ENCODE measurements at places on chromosomes 2 and 18.

GRCh38 chr2:135762022-135762421 lies 20.4 kb downstream of the UBXN4 start:
- no peak for DNase-seq

DNA sequence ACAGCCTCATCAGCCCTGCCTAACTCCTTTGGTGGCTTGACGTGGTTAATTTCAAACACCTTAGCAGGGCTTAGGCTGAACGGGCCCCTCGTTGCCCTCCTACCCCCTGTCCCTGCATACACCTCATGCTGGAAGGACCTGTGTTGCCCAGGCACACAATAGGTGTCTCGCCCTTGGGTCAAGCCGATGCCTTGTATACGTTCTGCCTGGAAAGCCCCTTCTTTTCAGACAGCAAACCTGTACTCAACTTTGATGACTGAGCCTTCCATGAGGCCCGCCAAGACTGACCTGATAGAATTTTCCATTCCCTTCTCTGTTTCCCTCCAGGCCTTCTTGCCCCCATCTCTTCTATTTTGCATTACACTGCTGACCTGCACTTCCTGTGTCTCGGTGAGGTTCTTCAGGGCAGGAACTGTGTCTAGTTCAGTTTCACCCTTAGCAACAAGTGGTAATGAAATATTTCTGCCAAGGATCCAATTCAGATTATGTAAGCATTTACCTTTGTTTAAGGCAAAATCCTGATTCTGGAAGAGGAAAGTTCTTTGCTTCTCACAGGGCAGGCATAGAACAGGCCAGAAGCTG lies 7.9 kb downstream of the GREB1 start:
- no peak for DNase-seq

DNA sequence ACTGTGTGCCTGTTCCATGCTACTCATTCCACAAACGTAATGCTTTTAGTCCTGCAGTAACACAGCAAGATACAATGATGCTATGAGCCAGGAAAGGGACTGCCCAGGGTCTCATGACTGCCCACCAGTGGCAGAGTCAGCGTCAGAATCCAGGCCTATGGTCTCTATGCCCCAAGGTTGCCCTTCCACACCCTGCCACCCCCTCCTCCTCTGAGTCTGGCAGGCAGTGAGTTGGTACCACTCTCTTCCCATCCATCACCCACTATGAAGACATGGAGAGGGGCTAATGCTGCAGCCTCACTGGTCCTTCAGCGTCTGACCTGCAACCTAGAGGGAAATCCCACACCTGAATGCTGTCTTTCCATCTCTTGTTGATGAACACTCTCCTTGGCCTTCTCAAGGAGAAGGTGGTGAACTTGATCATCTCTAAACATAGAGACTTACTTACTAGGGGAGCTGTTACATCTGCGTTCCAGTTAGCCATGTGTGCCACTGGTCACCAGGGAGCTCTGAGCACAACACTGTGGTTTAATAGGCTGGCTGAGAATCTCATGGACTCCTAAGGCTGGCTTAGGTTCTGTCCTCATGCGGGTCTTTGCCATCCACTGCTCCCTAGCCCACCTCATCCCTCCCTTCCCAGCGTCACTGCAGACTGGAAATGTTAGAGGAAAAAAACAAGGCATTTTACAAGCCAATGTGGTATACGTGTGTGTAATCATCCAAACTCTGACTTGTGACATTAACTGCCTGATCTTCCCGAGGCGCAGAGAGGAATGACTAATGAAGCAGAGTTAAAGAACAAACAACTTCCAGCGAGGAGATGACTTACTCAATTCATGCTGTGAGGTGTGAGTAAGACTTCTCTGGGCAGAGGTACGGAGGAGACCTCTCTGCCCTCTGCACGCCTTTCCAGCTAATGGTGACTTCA lies 28.8 kb downstream of the STEAP3 start:
- no peak for DNase-seq

- no peak for DNase-seq
Observed at GRCh38 chr18:40935423-40935822, 1019.6 kb upstream of the PIK3C3 start.

DNA sequence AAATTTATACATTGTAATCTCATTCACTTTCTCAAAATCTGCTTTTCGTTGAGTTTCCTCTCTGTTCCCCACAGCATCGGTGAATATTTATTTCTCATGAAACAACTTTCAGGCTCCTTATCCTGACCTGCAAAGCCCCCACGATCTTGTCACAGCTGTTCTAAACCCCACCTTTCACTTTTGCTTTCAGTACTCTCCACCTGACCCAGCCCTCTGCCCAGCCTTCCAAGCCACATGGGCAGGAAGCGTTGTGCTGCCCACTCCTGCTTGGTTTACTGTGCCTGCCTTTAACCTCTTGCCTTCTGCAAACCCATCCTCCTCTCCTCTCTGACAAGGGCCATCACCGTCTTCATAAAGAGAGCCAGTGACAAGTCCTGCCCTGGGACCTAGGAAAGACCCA lies 262.5 kb downstream of the GALR1 start:
- DNase-seq: no peak

DNA sequence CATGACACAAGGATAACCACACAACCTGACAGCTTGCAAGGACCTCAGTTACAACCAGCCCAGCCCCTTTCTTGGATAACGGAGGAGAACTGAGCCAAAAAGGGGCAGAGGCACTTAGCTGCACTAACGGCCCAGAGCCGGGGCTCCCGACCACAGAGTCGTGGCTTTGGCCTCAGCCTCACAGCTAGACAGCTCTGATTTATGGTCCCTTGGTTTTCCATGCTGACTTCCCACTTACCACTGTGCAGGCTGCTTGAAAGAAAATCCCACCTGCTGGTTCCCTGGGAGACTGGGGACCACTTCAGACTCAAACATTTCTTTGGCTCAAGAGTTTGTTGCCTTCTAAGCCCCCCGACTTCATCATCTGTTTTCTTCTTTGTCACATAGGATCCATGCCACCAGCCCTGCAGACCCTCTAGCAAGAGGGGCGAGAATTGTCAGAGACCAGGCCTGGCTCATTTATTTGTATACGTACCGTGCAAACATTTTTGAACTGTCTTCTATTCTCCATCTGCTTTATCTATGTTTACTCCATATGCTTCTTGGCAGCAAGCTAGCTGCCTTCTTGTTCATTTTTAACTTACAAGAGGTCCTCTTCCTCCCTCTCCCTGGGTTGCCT lies 352.6 kb upstream of the MYT1L start:
- no peak for DNase-seq

DNA sequence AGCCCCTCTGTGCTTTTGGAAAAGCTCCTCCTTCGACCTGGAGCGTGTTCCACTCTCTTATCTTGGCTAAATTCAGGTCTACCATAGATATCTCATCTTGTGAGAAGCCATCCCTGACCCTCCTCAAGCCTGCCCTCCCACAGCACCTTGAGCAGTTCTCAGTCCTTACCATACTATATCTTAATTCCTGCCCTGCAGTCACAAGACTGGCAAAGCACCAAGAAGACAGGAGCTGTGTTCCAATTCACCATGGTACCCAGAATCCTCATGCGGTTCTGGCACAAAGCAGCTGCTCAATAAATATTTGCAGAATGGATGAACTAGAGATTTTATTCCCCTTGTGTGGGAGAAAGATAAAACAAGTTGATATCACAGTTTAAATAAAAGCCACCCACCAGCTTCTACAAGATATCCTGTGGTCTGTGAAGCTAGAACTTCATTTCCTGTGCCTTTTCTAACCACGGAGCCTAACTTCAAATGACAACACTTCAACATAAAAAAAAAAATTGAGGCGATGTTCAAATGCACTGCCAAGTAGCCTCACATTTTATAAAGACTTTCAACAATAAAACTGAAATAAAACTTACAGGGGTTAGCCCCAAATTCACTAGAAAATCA lies 19.5 kb downstream of the MARCHF4 start:
- DNase-seq: no peak

GRCh38 chr2:232448304-232448690 lies 7.7 kb upstream of the ALPI start:
- DNase-seq: peak; percentile 56

DNA sequence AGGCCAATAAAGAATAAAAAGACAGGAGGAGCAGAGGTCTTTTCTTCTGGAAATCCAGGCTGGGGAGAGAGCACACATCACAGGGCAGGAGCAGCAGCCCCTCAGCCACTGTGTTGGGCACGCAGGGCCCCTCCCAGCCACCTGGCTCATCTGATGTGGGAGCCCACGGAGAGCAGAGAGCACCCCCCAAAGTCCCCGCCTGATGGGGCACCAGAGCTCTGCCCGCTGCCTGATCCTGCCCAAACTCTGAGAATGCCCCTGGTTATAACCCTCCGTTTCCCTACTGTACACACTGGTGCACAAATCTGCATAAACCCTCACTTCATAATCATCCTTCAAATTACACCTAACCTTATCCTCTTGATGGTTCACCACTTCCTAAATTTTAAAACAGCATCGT lies 111.3 kb downstream of the HDAC4 start:
- no peak for DNase-seq

GRCh38 chr18:33720133-33720532 lies 142.1 kb downstream of the ASXL3 start:
- DNase-seq: no peak

- DNase-seq: no peak
Observed at GRCh38 chr2:83079007-83079406, 1380.1 kb downstream of the SUCLG1 start.

GRCh38 chr2:110097506-110098220 lies 18.0 kb downstream of the MALL start:
- no peak for DNase-seq

GRCh38 chr2:224085246-224085645 lies 46.2 kb upstream of the SERPINE2 start:
- DNase-seq: no peak

DNA sequence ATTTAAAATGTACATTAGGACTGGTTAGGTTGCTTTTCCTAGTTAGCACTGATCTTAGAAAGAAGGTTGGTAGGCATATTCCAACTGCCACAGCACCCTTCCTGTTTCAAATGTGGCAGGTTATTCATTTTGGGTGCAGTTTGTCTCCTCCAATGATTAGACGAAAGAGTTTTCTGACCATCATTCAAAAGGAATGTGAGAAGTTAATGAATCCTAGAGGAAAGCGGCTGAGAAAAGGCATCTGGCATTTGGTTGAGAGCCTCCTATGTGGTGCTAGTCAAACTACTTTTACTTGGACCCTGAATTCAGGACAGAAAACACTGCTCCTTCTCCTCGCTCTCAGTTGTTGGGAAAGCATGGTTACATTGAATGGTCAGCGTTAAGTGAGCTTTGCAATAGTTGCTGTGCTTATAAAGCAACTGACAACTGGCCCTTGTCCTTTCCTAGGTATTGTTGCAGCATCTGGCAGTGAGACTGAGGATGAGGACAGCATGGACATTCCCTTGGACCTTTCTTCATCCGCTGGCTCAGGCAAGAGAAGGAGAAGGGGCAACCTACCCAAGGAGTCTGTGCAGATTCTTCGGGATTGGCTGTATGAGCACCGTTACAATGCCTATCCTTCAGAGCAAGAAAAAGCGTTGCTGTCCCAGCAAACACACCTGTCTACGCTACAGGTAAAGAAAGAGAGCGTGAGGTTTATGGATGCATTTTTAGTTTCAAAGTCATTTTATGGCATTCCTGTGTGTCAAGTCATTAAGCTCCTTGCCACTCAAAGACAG lies 6.1 kb downstream of the TGIF1 start:
- no peak for DNase-seq

DNA sequence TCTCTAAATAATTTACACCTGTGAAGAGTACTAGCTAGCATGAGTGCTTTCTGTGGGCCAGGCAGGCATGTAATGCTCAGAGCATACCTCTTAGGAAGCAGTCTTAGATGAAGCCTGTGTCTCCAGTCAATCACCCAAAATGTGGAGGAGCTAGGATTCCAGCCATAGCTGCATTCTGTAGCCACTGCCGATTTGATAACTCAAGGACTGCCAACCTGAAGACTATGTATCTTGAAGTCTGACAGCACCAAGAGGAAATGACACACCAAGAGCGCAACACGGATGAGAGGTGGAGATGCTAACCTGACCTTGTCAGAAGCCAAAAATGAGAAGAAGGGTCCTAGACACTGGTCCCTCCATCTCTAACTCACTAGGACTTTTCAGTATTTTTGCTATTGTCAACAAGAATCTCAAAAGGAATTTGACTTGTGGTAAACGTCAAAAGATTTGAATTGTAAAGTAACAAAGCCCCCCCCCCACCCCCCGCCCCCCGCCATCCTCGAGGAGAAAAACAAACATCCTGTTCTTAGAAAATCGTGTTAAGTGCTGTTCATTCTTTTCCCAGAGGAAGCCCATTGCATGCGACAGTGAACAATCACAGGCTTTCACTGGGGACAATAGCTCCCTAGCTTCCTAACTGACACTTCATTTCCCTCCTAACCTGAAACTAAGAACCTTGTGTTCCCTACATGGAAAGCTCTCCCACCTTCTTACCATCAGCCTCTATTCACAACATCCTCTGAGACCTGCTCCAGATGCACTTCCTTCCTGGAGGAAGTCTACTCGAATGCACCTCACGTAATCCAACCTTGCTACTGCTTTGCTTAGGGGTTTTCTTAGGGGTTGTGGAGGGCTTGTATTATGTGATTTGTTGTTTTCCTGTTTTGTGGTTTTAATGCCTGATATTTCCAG lies 14.7 kb downstream of the CDC42EP3 start:
- DNase-seq: no peak

- no peak for DNase-seq
Observed at GRCh38 chr18:41753826-41754225, 201.2 kb upstream of the PIK3C3 start.

- DNase-seq: no peak
Observed at GRCh38 chr2:200131307-200131706, 175.2 kb upstream of the SPATS2L start.

GRCh38 chr2:203021991-203022390 lies 7.3 kb downstream of the NBEAL1 start:
- no peak for DNase-seq

GRCh38 chr2:31161637-31162036 lies 23.4 kb upstream of the GALNT14 start:
- DNase-seq: no peak

DNA sequence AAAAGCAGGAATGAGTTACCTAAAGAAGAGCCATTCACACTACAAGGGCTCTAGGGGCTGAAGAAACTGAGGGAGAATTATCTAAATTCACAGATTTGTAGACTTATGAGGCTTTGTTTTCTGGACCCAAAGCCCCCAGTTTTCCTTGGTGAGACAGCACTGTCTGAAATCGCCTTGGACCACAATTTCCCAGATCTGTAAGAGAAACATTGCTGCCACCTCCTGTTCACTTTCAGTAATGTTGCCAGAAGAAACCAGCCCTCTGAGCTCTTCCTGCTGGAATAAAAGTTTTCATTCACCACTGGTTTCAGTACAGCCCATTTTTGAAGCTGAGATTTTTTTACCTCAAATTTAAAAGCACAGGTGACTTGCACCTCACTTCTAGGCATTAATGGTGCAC lies 169.2 kb downstream of the CDH20 start:
- peak; percentile 15 for DNase-seq

Measured in nucleus accumbens (tissue), 56 donors.